Ammon's horn (tissue), 1 donor: ENCODE measurements at places on chromosomes 7 and 10.

- no peak for DNase-seq
Observed at GRCh38 chr7:120402079-120402767, 129.2 kb downstream of the KCND2 start.

GRCh38 chr10:44044549-44044948 is 340.3 kb downstream of the CXCL12 start:
- no peak for DNase-seq

GRCh38 chr7:1814089-1814811 is 144.2 kb downstream of the ELFN1 start:
- no peak for DNase-seq

DNA sequence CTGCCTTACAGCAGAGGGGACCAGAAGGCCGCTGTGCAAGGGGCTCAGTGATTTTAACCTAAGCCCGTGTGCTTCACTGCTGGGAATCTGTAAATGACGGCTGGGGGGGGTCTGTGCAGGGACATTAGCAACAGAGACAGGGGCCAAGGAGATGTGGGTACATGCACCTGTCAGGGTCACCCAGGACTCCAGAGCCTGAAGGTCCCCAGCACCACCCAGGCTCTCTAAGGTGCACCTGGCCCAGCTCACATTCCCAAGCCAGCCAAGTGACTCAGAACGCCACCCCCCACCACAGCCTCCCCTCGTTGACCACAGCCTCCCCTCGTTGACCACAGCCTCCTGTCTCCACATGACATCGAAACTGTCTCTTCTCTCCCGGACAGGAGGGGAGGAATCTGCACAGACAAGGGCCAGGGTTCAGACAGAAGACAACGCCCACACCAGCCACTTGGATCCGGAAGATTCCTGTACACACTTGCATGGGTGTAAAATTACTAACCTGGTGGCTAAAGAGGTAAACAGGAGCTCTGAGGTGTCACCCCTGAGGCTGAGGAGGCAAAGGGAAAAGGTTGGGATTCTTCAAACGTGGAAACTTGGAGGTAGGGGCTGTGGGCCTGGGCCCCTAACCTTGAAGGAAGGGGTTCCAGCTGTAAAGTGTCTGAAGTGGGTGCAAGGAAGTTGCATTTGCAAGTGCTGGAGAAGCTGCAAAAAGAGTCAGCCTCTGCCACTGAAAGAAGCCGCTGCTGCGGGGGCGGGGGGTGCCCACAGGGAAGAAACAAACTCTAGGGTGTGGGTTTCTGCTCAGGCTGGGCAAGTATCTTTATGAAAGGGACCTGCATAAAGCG is 27.0 kb downstream of the CALML3 start:
- no peak for DNase-seq

DNA sequence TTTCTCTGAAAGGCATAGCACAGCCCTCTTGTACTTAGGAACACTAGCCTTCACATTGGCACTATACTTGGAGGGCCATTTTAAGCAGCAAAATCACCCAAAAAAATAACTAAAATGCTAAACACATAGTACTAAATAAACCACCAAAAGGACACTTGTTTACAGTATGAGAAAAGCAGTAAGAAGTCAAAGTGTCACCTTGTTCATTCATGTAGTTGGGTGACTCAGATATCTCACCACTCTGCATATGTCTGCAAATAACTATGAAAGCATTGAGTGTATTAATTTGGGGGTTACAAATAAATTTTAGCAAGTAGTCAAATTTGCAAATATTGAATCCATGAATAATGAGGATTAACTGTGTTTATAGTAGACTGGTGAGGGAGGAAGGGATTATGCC is 107.6 kb downstream of the ELAPOR2 start:
- DNase-seq, result no peak

GRCh38 chr10:119370111-119370741 is 162.9 kb downstream of the GRK5 start:
- DNase-seq, result peak; percentile 18

DNA sequence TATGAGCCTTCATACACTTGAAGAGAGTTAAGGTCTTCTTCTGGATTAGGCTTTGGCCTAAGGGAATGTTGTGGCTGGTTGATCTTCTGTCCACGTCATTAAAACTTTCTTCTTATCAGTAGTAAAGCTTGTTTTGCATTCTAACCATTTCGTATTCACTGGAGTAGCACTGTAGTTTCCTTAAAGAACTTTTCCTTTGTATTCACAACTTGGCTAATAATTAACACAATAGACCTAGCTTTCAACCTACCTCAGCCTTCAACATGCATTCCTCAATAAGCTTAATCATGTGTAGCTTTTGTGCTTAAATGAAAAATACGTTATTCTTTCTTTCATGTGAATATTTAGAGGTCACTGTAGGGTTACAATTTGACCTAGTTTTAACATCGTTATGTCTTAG is 42.8 kb downstream of the AKR1C8 start:
- no peak for DNase-seq

GRCh38 chr7:115153769-115154477 is 232.0 kb downstream of the MDFIC start:
- no peak for DNase-seq

DNA sequence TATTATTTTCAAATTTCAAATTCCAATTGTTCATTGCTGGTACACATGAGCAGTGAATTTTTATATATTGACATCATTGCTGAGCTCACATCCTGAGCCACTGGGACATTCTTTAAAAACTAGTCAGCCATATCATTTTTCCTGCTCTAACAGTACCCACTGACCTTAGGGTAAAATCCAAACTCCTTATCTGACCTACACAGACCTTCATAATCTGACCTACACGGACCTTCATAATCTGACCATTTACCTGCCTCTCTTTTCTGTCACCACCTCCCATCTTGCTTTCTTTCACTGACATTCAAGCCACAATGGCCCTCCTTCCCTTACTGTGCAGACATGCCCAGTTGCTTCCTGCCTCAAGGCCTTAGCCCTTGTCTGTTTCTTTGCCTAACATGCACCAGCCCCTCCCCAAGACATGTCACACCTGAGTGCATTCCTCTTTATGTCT is 16.1 kb upstream of the CUZD1 start:
- no peak for DNase-seq

- no peak for DNase-seq
Observed at GRCh38 chr7:26102176-26102575, 49.8 kb upstream of the NFE2L3 start.

GRCh38 chr10:118680197-118680596 is 74.6 kb downstream of the CACUL1 start:
- DNase-seq, result no peak

DNA sequence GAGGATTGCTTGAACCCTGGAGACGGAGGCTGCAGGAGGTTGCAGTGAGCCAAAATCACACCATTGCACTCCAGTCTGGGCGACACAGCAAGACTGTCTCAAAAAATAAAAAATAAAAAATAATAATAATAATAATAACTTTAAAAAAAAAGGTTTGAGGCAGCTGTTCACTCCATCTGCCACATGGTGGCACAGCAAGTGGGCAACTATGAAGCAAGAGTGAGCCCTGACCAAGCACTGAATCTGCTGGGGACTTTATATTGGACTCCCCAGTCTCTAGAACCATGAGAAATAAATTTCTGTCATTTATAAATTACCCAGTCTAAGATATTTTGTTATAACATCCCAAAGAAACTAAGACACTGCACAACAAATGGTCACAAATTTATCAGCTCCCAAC is 14.6 kb upstream of the BRI3 start:
- DNase-seq, result no peak

GRCh38 chr7:38465956-38466355 is 165.2 kb downstream of the AMPH start:
- DNase-seq, result no peak

GRCh38 chr10:48772059-48772458 is 87.4 kb downstream of the WDFY4 start:
- DNase-seq, result no peak

DNA sequence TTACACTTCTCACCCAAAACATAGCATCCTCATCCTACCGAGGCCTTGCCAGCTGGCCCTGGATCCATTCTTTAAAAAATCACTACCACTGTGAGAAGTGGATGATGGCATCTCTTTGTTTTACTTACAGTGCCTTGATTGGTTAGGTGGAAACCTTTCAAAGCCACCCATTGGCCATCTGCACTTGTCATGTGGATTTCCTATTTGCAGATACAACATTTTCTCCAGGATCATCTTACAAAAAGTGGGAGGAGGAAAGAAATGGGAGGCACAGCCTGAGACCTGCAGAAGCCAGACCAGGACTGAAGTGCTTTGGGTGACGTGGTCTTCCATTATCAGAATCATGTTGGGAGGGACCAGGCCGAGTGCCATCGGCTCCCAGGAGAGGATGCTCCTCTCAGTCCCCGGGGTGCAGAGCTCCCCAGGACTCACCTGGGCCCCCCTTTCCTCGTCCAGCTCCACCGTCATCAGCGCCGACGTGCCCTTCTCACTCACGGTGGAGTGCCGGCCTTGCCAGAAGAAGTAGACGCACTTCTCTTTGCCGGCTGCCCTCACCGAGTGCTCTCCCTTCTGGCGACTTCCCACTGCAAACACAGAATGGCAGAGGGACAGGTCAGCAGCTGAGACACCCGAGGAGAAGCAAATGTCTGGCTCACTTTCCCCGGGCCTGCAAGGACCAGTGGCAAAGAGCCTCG is 161.2 kb downstream of the SVIL start:
- no peak for DNase-seq

GRCh38 chr7:153951316-153951715 is 100.9 kb upstream of the DPP6 start:
- no peak for DNase-seq

GRCh38 chr10:91150631-91151030 is 69.8 kb upstream of the PCGF5 start:
- DNase-seq, result no peak

DNA sequence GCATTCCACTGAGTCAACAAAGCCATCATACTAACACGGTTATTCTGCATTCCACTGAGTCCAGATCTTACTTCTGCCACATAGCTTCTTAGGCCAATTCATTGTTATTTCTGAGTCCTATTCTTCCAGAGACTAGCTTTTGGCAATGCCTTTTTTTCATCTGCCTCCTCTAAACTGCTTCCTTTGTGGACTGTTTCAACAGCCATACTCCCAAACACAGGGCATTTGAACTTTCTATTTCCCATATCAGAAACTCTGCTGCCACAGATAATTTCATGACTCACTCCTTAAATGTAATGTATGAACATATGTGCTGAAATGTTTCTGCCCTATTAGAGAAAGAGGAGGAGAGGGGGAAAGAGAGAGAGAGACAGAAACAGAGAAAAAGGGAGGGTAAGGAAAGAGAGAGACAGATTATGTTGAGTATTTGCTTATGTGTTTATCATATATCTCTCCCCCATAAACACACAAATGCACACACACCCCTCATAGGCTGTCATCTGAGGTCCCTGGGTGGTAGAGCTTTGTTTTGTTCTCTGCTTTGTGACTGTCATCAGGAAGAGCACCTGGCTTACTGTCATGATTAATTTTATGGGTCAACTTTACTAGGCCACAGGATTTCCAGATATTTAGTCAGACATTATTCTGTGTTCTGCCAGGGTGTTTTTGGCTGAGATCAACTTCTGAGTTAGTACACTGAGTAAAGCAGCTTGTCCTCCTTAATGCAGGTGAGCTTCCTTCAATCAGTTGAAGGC is 308.0 kb upstream of the KCND2 start:
- DNase-seq, result no peak

DNA sequence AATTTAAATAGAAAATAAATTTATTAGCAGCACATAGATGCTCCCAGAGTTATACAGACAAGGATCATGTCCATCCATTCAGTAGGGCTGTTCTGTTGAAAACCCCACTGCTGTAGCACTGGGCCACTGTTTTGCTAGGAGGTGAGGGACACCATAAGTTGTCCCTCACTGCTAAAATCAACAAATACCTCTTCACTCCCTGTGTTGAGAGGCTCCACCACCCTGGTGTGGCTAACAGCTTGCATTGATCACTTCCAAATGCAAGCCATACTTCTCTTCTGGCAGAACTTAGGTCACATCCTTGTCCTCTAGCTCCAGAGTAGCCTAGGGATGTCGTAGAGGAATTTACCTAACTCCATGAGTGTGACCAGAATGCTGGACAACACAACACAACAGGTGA is 55.4 kb downstream of the MDFIC start:
- no peak for DNase-seq

DNA sequence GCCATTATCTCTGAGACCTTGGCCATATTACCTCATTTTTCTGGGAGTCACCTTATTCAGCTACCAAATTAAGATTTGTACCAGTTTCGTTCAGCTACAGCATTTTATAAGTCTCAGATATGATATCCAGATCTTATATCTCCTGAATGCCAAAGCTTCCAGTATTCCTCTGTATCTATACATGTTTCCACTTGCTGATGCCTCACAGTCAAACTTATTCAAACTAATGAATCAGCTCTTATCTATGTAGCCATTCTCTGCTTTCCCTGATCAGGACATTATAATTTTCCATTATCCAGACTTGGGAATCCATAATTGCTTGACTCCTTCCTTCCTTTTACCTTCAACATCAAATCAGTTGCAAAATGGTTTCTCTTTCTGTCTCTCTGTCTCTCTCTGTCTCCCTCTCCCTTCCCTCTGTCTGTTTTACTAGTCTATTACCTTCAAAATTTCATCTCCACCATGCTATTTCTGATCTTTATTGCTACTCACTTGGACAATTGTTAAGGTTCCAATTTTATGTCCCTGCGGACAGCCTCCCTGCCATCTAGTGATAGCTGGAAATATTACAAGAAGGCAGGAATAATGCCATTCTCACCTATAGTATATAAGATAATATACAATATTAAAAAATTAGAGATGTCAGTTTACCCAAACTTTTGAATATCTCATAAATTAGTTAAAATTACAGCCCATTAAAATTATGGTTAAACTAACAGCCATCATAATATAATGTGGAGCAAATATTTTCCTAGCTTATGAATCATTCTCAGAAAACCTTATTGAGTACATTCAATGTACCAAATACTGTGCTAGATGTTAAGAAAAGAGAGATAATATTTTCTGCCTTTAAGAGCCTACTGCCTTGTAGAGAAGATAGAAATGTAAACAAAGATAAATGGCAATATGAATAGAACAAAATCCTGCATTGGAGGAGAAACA is 89.8 kb downstream of the PCLO start:
- no peak for DNase-seq

GRCh38 chr7:602341-603141 is 82.9 kb upstream of the PDGFA start:
- no peak for DNase-seq

DNA sequence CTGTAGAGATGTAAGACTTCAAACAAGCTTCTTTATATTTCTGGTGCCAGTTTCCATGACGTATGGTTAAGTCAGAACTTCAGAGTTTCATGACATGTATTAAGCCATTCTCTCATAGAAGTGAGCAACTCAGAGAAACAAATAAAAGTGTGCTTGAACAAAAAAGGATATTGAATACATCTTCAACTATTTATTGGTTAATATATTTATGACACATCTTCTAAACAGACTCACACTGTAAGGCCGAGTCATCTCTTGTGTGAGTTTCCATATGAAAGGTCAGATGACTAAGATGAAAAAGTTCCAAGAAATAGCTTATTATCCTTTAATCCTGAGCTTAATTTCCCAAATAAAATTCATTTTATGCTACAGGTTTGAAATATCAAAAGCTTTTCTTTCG is 105.5 kb upstream of the CSTF2T start:
- no peak for DNase-seq
